NCI-H1048 (cell line): ENCODE measurements at places on chromosomes 12 and 14.

GRCh38 chr12:31702047-31702446 lies 26.8 kb downstream of the AMN1 start:
- DNase-seq, result no peak

GRCh38 chr14:56400109-56400825 lies 179.3 kb upstream of the TMEM260 start:
- DNase-seq, result no peak

GRCh38 chr14:93751946-93752655 lies 36.2 kb downstream of the PRIMA1 start:
- DNase-seq, result no peak

DNA sequence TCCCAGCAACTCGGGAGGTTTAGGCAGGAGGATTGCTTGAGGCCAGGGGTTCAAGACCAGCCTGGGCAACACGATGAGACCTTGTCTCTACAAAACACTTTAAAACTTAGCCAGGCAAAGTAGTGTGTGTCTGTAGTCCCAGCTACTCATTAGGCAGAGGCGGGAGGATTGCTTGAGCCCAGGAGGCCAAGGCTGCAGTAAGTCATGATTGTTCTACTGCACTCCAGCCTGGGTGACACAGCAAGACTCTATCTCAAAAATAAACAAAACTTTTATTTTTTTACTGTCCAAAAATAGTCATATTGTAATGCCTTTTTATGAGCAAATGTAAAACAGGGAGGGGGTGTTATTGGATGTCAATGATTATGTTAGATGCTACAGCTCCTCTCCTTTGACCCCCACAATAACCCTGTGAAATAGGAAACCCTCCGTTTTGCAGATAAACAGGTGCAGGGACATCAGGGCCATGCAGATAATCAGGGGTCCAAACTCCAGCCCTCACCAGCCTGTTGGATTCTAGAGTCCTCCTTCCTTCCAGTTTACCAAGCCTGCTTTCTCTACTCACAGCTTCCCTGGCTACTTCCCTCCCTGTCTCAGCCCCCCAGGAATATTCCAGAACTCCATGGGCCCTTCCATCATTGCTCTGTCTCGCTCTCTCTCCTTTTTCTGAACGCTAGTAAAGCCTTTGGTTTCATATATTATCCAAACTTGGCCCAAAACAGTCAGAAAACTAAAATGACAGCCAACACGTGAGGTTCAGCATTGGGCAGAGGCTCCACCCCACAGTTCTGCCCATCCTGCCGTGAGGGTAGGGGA lies 5.9 kb upstream of the FBLN5 start:
- no peak for DNase-seq

GRCh38 chr12:67598598-67598997 lies 49.9 kb upstream of the DYRK2 start:
- no peak for DNase-seq

DNA sequence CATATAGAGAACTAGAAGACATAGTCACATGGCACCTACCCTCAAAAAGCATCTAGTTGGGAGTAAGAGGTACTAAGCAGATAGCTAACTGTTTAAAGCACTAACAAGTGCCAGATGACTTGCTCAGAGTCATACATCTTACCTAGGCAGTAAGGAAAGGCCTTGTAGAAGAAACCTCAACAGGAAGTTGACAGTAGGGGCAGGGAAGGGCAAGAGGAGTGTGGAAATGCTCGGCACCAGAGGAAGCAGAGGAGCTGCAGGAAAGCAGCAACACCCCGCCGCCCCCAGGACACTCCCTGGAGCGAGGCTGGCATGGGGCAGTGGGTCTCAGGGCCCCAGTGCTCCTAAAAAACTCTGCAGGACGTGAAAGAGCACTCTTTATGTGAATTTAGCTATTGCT lies 92.9 kb downstream of the PPP2R5C start:
- no peak for DNase-seq
